ENCODE measurements at places on chromosomes 12 and 14.
A peak's percentile ranks its signal among the peaks of the same experiment; 100 is the strongest.

- no peak for DNase-seq
These were observed 205.2 kb upstream of the RTL1 start for GRCh38 chr14:101108579-101109346.

GRCh38 chr12:15050659-15051058 is 77.8 kb downstream of the PDE6H start:
- DNase-seq: no peak

DNA sequence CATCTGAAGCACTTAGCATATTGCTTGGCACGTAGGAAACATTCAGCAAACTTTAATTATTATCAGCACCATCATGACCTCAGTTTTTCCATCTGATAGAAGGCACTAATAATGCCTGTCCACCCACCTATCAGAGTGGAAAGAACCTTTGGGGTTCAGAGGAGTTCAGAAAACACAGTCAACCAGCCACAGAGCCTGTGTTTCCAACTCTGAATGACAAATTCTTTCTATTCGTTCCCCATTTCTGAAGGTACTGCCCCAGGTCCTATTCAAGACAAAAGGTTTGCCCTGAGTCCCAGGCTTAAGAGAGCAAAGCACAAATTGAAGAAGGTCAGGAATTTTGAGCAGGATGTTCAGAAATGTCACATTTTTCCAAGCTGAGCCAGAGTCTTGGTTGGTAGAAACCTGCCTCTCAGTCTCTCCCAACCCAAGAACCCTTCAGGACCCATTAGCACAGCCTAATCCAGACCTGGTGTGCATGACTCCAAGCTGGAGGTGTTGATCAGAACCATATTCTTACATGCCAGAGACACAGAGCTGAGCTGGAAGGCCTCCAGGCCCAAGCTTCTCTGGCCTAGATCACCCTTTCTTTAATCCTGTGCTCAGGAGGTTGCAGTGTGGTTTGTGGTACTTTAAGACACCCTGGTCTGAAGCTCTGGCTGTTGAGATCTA is 114.4 kb downstream of the TBX5 start:
- no peak for DNase-seq

GRCh38 chr14:100073576-100074430 is 8.6 kb downstream of the EVL start:
- DNase-seq: peak; percentile 31

- no peak for DNase-seq
These were observed 72.0 kb downstream of the NUMB start for GRCh38 chr14:73386342-73386741.

All from NB4 (cell line).